ENCODE measurements at places on chromosomes 5 and 9.
A peak's percentile ranks its signal among the peaks of the same experiment; 100 is the strongest.

DNA sequence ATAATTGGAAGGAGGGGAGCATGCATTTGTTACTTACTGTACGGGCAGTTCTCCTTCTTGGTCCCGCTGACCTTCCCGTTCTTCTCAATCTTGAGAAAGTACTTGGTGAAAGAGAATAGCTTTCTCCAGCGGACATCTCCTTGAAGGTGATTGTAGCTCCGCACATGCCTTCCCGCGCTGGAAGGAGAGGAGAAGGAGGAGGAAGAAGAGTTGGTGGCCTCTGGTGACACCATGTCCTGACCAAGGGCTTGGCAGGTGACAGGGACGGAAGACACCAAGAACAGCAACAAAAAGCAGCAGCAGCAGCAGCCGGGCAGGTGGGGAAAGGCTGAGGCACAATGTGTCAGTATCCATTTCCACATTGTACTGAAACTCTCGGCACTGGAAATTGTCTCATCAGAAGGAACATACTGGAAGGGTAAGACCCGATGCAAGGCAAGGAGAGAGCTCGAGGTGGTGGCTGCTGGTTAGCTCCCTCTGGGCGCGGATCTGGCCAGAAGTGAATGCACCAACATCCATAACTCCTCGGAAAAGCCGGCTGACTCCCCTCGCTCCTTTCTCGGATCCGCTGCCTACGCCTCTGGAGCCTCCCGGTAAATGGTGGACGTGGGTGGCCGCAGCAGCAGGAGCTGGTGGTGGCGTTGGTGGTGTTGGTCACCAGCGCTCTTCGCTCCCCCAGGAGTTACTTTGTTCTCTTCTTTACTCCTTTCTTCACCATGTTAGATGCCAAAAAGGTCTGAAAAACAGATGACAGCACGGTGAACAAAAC lies 715 bp downstream of the FGF10 start:
- DNase-seq: peak; percentile 51

GRCh38 chr5:179727106-179727505 lies 5.5 kb upstream of the MAML1 start:
- DNase-seq: no peak

GRCh38 chr5:95102080-95102479 lies 182.8 kb downstream of the MCTP1 start:
- no peak for DNase-seq

- no peak for DNase-seq
Observed at GRCh38 chr9:3186751-3187150, 339.1 kb downstream of the RFX3 start.

GRCh38 chr5:65779643-65780042 lies 57.6 kb downstream of the NLN start:
- no peak for DNase-seq

DNA sequence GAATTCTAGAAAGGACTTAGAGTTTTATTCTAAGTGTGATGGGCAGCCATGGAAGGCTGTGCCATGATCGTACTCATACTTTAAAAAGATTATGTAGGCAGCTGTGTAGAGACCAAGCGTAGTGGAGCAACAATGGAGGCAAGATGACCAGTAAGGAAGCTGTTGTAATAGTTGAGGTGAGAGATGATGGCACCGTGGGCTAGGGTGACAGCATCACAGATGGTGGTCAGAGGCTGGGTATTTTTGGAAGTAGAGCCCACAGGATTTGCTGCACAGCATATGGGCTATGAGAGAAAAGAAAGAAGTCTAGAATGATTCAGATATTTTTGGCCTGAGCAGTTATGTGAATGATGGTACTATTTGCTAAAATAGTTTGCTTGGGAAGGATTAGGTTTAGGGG lies 7.7 kb downstream of the ARHGAP26 start:
- no peak for DNase-seq

GRCh38 chr9:93231121-93231694 lies 47.3 kb downstream of the WNK2 start:
- no peak for DNase-seq

DNA sequence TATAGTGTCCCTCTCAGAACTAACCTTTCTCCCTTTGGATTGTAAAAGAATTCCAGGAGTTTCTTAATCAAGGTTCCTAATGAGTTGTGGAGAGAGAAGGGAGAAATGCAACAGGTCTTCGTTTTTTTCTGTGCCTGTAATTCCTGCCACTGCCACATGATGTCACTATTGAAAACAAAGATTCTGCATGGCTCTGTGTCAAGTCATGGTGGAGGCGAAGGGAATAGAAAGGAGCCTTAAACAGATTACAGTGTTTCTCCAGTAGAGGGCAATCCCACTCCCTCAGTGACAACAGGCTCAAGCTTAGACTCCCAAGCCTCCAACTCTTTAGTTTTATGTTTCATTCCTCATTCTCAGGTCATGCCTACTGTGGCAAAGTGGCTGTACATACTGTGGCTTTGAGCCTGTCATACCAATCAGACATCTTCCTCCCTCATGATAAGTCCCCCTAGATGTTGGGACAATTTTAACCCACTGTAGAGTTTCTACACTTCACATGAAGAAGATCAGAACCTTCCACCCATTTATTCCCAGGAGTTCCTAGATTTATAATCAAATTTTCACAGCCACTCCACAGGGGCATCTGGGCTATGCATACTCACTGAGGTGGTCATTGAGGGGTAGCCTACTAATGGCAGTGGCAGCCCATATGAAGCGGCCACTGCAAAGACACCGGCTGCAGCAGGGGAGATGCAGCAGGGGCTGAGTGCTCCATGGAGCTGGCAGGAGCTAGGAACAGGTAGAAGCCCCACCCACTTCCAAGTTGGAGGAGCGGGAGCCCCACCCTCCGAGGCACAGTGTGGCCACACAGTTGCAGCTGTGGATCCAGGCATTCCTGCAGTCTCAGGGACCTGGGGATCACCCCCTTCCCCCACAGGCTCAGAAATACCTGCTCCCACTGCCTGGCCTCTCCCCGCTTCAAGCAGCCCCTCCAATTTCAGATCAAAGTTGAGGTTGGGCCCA lies 97.4 kb upstream of the TRIM32 start:
- DNase-seq: peak; percentile 84

DNA sequence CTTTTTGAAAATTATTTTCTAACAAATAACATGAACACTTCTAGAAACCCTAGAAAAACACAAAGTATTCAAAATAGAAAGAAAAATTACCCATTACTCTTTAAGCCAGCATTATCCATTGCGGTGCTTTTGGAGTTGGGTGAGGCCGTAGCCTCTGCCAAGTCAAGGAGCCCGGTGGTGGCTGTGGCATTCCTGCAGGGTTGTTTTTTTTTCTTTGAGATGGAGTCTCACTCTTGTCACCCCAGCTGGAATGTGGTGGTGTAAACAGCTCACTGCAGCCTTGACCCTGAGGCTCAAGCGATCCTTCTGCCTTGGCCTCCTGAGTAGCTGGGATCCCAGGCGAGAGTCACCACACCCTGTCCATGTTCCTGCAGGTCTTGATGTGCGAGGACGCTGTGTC lies 8.2 kb upstream of the AHRR start:
- no peak for DNase-seq

GRCh38 chr9:1050125-1050895 lies at the start of gene DMRT2:
TSS of gene DMRT2 (plus strand) at chr9:1050357. CDS start at chr9:1051614, 1,257 bp downstream.
- peak; percentile 87 for DNase-seq

GRCh38 chr5:33074548-33074947 lies 363.4 kb downstream of the NPR3 start:
- peak; percentile 70 for DNase-seq

DNA sequence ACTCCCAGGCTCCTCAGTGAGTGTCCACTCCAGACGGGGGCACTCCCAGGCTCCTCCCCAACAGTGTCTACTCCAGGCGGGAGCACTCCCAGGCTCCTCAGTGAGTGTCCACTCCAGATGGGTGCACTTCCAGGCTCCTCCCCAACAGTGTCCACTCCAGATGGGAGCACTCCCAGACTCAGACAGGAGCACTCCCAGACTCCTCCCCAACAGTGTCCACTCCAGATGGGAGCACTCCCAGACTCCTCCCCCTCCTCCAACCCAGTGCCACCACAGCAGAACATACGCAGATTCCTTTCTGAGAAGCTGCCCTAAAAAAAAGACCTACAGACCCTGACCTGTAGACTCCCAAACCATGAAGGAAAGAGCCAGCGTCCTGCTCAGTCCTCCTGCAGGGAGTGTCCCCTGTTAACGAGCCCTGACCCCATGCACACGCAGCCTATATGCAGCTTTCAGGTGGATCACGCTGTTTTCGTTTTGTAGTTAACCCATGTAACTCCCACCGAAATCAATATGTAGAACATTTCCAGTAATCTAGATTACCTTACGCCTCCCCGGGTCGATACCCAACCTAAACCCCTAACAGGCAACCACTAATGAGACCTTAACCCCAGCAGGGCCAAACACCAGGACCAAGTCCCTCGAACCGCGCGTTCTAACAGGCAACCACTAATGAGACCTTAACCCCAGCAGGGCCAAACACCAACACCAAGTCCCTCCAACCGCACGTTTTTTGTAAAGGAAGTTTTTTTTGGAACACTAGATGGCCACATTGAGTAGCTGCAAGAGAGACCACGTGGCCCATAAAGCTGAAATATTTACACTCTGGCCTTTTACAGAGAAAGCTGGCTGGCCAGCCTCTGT lies 15.7 kb downstream of the PNPLA7 start:
- DNase-seq: peak; percentile 76

DNA sequence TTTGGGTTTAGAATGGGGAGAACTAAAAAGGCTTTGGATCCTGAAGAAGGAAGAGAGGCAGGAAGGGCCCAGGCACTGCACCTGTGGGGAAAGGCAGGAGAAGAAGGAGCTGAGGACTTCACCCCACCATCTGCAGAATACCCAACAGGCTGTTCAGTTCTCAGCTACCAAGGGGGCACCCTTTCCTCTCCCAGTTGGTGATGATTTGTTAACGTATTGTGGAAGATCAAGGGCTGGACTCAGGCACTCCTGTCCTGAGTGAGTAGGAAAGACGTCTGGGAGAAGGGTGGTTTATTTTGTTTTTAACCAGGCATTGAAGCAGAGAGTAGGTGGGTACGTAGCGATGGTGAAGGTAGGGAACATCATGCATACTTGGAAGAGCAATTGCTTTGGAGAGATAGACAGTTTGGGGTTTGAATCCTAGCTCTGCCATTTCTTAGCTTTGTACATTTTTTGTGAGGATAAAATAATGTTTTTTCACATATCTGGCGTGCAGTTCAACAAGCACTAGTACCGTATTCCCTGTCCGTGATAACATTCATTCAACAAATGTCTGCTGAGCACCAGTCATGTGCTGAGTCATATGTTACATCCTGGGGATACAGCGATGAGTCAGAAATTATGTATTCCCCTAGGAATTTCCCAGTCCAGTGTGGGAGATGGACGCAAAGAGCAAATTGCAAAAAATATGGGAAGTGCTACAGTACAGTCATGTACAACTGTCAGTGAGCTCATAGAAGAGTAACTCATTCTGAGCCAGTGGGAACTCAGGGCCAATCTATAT lies 2.1 kb downstream of the MSANTD3 start:
- DNase-seq: peak; percentile 98

DNA sequence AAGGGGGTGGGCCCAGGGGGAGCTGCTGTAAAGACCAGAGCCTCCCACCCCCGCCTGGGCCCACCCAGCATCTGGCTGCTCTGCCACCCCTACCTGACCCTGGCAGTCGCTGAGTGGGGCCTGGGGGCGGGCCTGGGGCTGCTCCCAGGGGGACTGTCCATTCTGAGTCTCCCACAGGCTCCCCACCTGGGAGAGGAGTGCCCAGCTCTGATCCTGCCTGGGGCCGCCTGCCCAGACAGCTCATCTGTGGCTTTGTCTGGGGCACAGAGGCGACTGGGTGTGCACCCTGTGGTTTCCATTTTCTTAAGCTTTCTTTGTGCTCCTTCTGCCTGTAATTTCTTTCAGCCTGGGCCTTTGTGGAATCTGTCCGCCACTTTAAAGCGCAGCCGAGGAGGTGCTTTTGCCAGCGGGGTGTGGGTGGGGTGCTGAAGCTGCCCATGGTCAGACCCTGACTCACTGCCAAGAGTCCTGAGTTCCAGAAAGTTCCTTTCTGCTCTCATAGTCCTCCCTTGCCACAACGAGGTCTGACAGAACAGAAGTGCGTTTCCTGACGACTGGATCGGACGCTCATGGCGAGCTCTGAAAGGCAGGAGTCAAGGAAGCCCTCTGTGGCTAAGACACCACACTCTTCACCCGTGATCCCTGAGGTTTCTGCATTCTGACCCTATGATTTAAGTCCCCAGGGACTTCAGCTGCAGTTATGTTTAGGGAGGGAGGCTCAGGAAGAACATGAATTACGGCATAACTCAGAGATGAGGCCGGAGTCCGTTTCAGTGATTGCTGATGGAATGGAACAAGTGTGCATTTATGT lies 225.0 kb downstream of the FANCC start:
- peak; percentile 74 for DNase-seq

GRCh38 chr9:18545636-18546360 lies 71.8 kb downstream of the ADAMTSL1 start:
- no peak for DNase-seq

- no peak for DNase-seq
Observed at GRCh38 chr9:109418827-109419226, 79.3 kb downstream of the PTPN3 start.

GRCh38 chr9:132896906-132897305 lies 18.2 kb downstream of the SPACA9 start:
- DNase-seq: no peak

DNA sequence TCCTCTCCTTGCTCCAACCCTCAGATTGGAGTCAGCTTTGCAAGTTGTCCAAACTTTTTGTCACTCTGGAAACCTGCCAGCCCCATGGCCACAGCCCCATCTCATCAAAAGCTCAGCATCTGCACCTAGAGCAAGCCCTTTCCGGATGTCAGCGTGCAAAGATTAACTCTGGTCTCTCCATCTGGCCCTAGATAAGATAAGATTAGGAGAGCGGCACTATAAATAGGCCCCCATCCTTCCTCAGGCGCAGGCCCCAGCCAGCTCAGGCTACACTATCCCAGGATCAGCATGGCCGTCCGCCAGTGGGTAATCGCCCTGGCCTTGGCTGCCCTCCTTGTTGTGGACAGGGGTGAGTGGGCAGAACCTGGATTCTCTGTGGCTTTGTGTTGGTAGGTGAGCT lies at the start of gene SPINK4:
Gene SPINK4, plus strand, starts transcription at position 247 of the 400 bp plus-strand sequence. Its CDS starts 42 bp downstream, at position 289.
- no peak for DNase-seq

- DNase-seq: peak; percentile 21
Observed at GRCh38 chr5:122492675-122493074, 180.6 kb downstream of the SNCAIP start.

DNA sequence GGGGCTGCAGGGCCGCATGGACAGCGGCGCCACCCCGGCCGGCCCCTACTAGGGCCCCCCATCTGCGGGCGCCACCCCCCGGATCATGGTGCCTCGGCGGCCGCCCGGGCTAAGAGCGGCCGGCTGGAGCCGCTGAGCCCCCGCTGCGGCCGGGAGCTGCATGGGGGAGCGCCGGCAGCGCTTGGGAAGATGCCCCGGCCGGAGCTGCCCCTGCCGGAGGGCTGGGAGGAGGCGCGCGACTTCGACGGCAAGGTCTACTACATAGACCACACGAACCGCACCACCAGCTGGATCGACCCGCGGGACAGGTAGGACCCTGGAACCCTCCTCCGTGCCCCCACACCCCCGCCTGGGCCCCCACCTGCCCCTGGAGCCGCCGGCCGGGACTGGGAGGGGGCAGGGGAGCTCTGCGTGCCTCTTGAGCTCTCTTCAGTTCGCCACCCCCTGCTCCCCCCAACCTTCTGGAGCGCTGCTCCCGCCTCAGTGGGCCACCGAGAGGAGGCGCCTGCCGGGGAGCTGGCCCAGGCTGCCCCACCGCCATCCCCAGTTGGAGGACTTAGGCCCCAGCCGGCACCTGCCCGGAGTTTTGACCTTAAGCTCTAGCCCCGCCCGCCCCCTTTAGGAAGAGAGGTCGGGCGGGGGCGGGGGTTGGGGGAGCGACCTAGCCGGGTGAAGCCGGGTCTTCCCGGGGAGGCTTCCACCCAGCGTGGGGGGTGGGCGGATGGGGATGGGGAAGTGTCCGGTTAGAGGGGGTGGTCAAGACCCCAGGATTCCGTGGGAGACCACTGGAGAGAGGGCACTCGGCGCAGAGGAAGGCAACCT lies 730 bp downstream of the WWC1 start:
- peak; percentile 18 for DNase-seq

Data from foreskin fibroblast (primary cell).